Fibroblast of skin of back (primary cell): ENCODE measurements at places on chromosomes 6 and 20.

DNA sequence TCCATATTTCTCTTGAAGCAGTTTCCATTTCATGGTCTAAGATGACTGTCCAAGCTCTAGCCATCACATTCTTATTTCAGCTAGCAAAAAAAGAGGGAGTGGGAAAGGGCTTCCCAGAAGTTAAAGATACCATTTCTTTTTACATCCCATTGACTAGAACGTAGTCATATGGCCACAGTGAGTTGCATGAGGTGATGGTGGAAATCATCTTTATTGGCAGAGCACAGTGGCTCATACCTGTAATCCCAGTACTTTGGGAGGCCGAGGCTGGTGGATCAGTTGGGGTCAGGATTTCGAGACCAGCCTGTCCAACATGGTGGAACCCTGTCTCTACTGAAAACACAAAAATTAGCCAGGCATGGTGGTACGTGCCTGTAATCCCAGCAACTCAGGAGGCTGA lies 99.6 kb downstream of the ISM1 start:
- DNase-seq, result no peak

DNA sequence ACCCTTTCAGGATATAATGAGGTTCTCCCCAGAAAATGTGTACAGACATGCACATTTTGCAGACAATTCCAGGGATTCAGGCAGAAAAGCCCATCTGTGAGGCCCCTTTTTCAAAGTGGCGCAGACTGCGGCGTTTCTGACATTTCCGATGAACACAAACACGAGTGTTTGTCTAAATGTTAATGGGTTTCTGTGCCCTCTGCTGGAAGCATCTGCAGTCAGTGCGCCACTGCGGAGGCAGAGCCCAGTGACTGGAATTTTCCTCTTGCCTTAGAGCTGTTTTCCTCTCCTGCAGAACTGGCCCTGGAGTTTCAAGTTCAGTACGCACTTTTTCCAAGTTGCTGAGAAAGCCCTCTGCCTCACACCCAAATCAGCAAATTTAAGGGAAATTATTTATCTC lies 15.3 kb downstream of the ANKRD60 start:
- DNase-seq, result no peak

DNA sequence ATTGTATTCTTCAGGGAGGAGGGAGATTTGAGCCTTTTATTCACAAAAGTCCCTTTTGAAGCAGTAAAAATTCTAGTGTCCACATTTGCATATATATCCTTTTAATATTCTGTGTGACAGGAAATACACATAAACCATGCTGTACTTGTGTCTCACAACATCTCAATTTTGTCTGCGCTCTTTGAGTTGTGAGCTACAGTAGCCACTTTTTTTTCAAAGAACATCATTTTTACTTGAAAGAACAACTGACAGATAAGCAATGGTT lies 21.3 kb downstream of the LMBRD1 start:
- no peak for DNase-seq

- DNase-seq, result no peak
Observed at GRCh38 chr6:117007659-117008058, 130.6 kb downstream of the RFX6 start.

GRCh38 chr6:148677594-148678476 lies 69.0 kb upstream of the UST start:
- no peak for DNase-seq

- DNase-seq, result no peak
Observed at GRCh38 chr6:137727216-137727765, 139.8 kb upstream of the TNFAIP3 start.

DNA sequence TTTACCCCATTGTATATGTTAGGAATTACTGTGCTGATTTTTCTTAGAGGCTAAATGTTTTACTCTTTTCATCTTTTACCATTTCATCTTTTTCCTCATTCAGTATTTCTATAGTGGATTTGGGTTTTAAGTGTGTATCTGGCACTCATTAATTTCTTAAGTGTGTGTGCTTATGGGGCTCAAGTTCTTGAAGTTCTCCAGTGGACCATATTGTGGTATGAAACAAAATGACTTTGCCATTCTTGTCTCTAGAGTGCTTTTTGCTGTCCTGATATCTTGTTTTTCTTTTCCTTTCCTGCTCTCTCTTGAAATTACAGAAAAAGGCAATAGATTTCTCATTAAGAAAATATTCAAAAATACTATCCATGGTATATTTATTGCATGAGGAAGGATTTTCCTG lies 123.1 kb downstream of the ARID1B start:
- no peak for DNase-seq
